A549 (cell line): ENCODE measurements at places on chromosomes 1 and 21. TPM values are rescaled to one million over a fixed set of nuclear protein-coding genes. Genes with fewer than 3 reads are reported as not detected.

EPHA2 gene
- 87.1 to 93.8 TPM (median 93.2 TPM) in 3 replicates for polyA plus RNA-seq

SAMD13 gene
- 0.28 to 0.59 TPM (median 0.53 TPM) in 3 replicates for polyA plus RNA-seq

IFI44L gene
- polyA plus RNA-seq, result 0.04 to 0.11 TPM (median 0.05 TPM) in 3 replicates

SPRR2E gene
- polyA plus RNA-seq, result not detected in 3 replicates

S100A12 gene
- not detected in 3 replicates for polyA plus RNA-seq

RGS1 gene
- not detected in 3 replicates for polyA plus RNA-seq

ITSN1 gene
- polyA plus RNA-seq, result 15.2 to 17.0 TPM (median 16.7 TPM) in 3 replicates

SESN2 gene
- polyA plus RNA-seq, result 5.2 to 5.6 TPM (median 5.6 TPM) in 3 replicates

OR2AK2 gene
- not detected in 3 replicates for polyA plus RNA-seq

NUAK2 gene
- 37.8 to 40.9 TPM (median 38.8 TPM) in 3 replicates for polyA plus RNA-seq

SUSD4 gene
- polyA plus RNA-seq, result 0.61 to 0.67 TPM (median 0.64 TPM) in 3 replicates

SUMO3 gene
- 69.2 to 79.4 TPM (median 78.4 TPM) in 3 replicates for polyA plus RNA-seq

DDR2 gene
- 0.12 to 0.14 TPM (median 0.14 TPM) in 3 replicates for polyA plus RNA-seq

SPAG17 gene
- polyA plus RNA-seq, result 0.05 to 0.13 TPM in 2 of 3 replicates, not detected in the other

RSBN1 gene
- 2.9 to 3.0 TPM (median 2.9 TPM) in 3 replicates for polyA plus RNA-seq

TP73 gene
- polyA plus RNA-seq, result 0.09 to 0.25 TPM (median 0.16 TPM) in 3 replicates

C4BPA gene
- 0.92 to 1.4 TPM (median 1.0 TPM) in 3 replicates for polyA plus RNA-seq

TTC3 gene
- polyA plus RNA-seq, result 34.0 to 36.3 TPM (median 34.2 TPM) in 3 replicates

TFF3 gene
- not detected in 3 replicates for polyA plus RNA-seq

PLA2G2A gene
- polyA plus RNA-seq, result 0.13 TPM in 2 of 3 replicates, not detected in the other

OR2T1 gene
- polyA plus RNA-seq, result not detected in 3 replicates

MYBPH gene
- not detected in 3 replicates for polyA plus RNA-seq

AIRE gene
- not detected in 3 replicates for polyA plus RNA-seq

OVAAL gene
- 0.08 to 0.12 TPM (median 0.09 TPM) in 3 replicates for polyA plus RNA-seq

C8B gene
- polyA plus RNA-seq, result not detected in 3 replicates

ZSWIM5 gene
- 0.39 to 0.52 TPM (median 0.49 TPM) in 3 replicates for polyA plus RNA-seq

RNU1-3 gene
- 6.5 to 8.5 TPM (median 6.6 TPM) in 3 replicates for polyA plus RNA-seq

SPRR2F gene
- polyA plus RNA-seq, result not detected in 3 replicates

NHLH1 gene
- polyA plus RNA-seq, result 0.29 to 0.49 TPM (median 0.34 TPM) in 3 replicates

GPR61 gene
- polyA plus RNA-seq, result not detected in 3 replicates

BRWD1 gene
- 6.4 to 6.9 TPM (median 6.6 TPM) in 3 replicates for polyA plus RNA-seq

GUCA2B gene
- 0.17 TPM in 1 of 3 replicates, not detected in the others for polyA plus RNA-seq

VN1R5 gene
- not detected in 3 replicates for polyA plus RNA-seq

SPOCD1 gene
- polyA plus RNA-seq, result 4.8 to 6.4 TPM (median 5.5 TPM) in 3 replicates

NID1 gene
- 4.6 to 7.1 TPM (median 6.8 TPM) in 3 replicates for polyA plus RNA-seq

AQP10 gene
- polyA plus RNA-seq, result not detected in 3 replicates

COL16A1 gene
- 8.1 to 11.1 TPM (median 10.4 TPM) in 3 replicates for polyA plus RNA-seq

VPS26C gene
- polyA plus RNA-seq, result 19.4 to 24.2 TPM (median 22.0 TPM) in 3 replicates

PSMA5 gene
- polyA plus RNA-seq, result 92.7 to 99.6 TPM (median 93.7 TPM) in 3 replicates

PDZK1IP1 gene
- polyA plus RNA-seq, result 6.4 to 9.4 TPM (median 6.9 TPM) in 3 replicates
